Renal cortical epithelial cell (primary cell): ENCODE measurements at places on chromosomes 16 and 17.

DNA sequence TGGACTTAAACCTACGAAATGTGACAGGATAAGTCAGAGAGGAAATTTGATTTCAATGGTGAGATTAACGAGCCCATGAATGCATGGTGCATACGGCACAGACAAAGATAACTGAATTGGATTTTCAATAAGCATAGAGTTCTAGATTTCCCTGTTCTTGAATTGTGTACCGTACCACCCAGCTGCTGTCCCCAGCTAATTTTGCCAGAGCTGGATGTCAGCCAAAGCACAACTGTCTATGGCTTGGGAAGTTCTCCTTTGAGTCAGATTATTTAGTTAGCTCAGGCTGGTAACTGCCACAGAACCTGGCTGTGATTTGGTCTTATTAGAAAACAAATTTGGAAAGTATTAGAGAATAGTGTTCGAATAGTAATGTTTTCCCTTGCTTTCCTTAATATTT lies 143.1 kb downstream of the CDH13 start:
- no peak for DNase-seq

- DNase-seq = no peak
These were observed 14.0 kb downstream of the C16orf74 start for GRCh38 chr16:85736921-85737320.

GRCh38 chr16:79707876-79708275 lies 107.3 kb upstream of the MAF start:
- DNase-seq = no peak

- peak; percentile 21 for DNase-seq
These were observed 414 bp downstream of the NARF start for GRCh38 chr17:82458885-82459424.
